T-helper 17 cell (primary cell): ENCODE measurements at places on chromosomes 5 and 9.

- DNase-seq, result no peak
Observed at GRCh38 chr5:50559955-50560354, 106.5 kb upstream of the PARP8 start.

GRCh38 chr9:89889865-89890264 lies 285.1 kb downstream of the GADD45G start:
- DNase-seq, result no peak

- no peak for DNase-seq
Observed at GRCh38 chr5:137492331-137492730, 6.8 kb downstream of the SPOCK1 start.

- DNase-seq, result no peak
Observed at GRCh38 chr9:130779153-130779855, 55.8 kb upstream of the ABL1 start.

DNA sequence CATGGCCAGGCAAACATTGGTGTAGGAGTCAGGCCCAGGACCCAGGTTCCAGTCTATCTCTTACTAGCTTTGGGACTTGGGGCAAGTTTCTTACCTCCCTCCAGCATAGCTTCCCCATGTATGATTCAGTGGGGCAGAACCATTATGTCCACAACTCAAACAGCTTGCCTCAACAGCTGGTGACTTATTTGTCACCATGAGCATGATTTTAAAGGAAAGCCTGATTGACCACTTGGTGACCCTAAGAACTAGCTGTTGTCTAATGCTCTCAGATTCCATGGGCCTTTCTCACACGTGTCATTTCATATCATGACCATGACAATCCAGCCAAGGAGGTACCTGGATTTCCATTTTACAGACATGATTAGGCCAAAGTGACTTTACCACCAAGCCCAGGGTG lies 126.4 kb downstream of the TTLL11 start:
- DNase-seq, result no peak

DNA sequence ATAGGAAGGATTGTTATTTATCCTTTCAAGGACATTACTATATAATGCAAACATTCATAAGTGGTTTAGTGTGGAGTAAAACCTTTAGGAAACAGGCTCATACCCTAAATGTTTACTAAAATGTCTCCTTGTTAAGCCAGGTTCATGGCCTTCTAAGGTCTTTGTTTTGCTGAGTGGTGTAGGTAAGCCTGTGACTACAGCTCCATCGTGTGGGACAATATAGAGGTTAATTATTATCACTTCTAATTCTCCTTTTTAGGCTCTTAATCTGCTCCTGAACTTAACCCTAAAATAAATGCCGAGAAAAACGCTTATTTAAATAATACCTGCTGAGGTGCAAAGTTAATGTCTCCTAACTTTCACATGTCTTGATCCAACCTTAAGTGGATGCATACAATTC lies 43.8 kb downstream of the SPINK5 start:
- no peak for DNase-seq

- no peak for DNase-seq
Observed at GRCh38 chr9:107174441-107174840, 108.6 kb upstream of the RAD23B start.

- DNase-seq, result no peak
Observed at GRCh38 chr5:72921886-72922285, 34.0 kb upstream of the FCHO2 start.

- no peak for DNase-seq
Observed at GRCh38 chr9:91948597-91949391, 1.2 kb downstream of the ROR2 start.

DNA sequence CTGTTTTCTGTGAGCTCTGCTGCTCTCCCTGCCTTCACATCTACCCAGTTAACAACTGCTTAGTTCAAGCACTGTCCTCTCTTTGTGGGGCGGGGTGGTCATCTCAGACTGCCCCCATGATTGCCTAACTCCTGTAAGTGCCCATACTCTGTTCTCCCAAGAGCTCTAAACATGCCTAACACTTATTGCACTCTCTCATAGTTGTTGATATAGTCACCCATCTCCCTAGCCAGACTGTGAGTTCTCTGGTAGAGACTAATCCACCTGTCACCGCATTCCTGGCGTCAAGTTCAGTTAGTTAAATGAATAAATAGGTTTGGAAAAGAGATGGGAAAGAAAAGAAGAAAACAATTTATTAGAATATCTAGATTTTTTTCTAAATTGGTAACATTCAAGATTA lies 18.3 kb upstream of the MUSK start:
- DNase-seq, result no peak

GRCh38 chr9:105295986-105296385 lies 51.5 kb downstream of the SLC44A1 start:
- no peak for DNase-seq

DNA sequence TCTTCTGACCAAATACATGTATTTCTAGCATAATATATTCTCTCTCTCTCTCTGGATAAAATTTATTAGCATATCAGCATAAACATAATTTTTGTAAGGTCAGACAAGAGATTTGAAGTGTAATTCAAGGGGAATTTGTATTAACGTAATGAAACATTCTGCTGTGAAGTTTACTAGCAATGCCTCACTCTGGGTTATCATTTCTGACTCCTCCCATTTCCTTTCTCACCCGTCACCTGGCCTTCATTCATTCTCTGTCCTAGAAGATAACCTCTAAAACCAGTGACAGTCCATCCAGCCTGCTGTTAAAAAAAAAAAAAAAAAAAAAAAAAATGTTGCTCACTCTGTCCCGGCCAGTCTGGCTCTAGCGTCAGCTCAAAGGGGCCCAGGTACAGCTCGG lies 27.1 kb downstream of the GRAMD2B start:
- DNase-seq, result no peak

DNA sequence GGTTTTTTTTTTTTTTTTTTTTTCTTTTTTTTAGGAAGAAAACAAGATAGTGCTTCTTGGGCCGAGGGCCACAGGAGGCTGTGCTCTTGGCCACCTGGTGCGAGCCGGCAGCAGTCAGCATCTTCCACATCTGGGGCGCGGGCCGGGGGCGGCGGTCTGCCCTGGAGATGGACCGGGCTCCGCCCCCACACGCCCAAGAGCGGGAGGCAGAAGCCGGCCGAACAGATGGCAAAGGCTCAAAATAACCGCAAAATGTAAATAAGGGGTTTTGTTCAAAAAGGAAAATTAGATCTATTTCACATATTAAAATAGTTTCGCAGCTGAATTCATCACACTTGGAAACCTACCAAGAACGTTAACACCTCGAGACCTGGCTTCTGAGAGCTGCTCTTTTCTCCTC lies 51.5 kb upstream of the UBAC1 start:
- DNase-seq, result no peak
